ENCODE measurements at places on chromosomes 3 and 15.

DNA sequence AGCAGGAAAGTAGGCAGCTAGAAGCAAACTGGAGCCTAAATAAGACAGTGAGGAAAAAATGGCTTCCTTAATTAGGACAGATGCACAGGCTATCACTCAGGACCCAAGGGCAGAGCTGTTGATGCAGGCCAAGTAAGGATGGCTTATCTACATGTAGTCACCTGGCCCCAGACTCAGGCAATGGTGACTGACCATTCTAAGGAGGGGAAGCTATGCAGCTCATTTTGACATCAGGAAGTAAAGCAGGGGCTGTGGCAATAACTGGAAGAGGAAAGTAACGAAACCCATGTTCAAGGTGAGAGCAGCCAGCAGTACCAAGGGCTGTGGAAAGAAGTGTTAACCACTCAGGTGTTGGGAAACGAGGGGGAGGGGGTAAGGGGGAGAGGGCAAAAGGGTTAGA lies 16.2 kb downstream of the ACAD11 start:
- DNase-seq: no peak

GRCh38 chr15:67809441-67809840 lies 15.9 kb upstream of the SKOR1 start:
- DNase-seq: no peak

- DNase-seq: no peak
These were observed 126.3 kb upstream of the CRBN start for GRCh38 chr3:3305841-3306240.

DNA sequence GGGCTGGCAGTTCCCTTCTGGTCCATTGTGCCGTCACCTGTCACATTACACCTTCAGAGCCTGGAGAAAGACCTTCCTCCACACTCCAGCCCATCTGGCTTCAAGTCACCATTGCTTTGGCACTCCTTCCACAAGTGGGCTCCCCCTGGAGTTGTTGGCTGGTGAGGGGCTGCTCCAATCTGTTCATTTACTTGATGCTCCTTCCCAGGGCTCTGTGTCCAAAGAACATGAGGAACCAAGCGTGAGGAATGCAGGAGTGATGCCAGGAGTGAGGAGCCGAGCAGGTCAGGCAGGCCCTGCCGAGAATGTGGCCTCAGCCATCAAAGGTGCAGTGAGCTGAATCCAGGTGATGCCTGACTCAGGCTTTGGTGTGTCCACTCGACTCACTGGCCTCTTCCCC lies 57.2 kb downstream of the OXNAD1 start:
- no peak for DNase-seq

GRCh38 chr3:75136100-75136897 lies 521.8 kb upstream of the CNTN3 start:
- no peak for DNase-seq

GRCh38 chr15:98455904-98456303 lies 192.4 kb upstream of the IGF1R start:
- no peak for DNase-seq

GRCh38 chr3:50352781-50353180 lies 2.1 kb downstream of the CYB561D2 start:
- DNase-seq: no peak

GRCh38 chr3:52596658-52597265 lies 60.4 kb downstream of the UQCC5 start:
- DNase-seq: no peak

- no peak for DNase-seq
These were observed 5.3 kb downstream of the MYO5C start for GRCh38 chr15:52290329-52290728.

DNA sequence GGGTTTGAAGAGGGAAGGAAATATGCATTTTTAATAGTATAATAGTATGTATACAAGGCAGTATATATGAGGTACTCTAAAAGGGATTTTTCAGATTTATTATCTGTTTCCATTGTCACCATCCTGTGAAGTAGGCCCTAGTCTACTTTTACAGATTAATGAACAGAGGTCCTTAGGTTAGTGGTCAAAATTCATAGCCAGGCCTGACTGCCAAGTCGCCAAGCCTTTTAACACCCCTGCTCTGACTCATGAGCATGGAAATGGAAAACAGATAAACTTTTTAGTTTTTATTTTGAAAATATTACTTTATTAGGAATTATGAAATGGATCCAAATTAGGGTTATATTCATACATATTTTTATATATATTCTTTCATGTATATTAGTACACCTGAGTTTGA lies 146.9 kb downstream of the BBX start:
- no peak for DNase-seq

All from Jurkat, Clone E6-1 (cell line).